Thymus (tissue), 14 donors: ENCODE measurements at places on chromosomes 1 and 21. TPM values are rescaled to one million over a fixed set of nuclear protein-coding genes. Genes with fewer than 3 reads are reported as not detected.

DNA sequence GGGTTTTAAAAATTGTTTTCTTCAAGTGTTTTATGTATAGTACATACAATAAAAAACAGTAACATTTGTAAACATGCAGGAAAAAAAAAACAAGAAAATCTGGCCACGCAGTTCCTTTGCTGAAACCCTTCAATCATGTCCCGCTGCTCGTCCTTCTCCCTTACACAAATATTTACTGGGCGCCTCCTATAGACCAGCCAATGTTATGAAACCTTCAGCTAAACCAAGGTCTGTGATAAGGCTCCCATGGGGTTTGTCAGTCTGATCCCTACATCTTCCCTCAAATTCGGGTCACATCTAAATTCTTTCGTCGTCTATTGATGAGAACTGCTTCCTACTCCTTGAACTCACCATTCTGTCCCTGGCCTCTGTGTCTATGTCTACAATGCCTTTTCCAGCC lies 583.9 kb downstream of the SMYD3 start:
- DNase-seq, result no peak

GRCh38 chr1:153771261-153771660 lies 3.9 kb upstream of the SLC27A3 start:
- DNase-seq, result no peak

- no peak for DNase-seq
Measured at GRCh38 chr1:227735539-227736285, 477 bp downstream of the SNAP47 start.

GRCh38 chr1:24827379-24828135 lies 82.3 kb downstream of the CLIC4 start:
- DNase-seq, result no peak

- no peak for DNase-seq
Measured at GRCh38 chr21:23160914-23161313, 2162.7 kb downstream of the NCAM2 start.

GRCh38 chr1:172515927-172516326 lies 17.0 kb upstream of the SUCO start:
- DNase-seq, result no peak

GRCh38 chr1:185008838-185009237 lies 34.5 kb upstream of the NIBAN1 start:
- no peak for DNase-seq

DNA sequence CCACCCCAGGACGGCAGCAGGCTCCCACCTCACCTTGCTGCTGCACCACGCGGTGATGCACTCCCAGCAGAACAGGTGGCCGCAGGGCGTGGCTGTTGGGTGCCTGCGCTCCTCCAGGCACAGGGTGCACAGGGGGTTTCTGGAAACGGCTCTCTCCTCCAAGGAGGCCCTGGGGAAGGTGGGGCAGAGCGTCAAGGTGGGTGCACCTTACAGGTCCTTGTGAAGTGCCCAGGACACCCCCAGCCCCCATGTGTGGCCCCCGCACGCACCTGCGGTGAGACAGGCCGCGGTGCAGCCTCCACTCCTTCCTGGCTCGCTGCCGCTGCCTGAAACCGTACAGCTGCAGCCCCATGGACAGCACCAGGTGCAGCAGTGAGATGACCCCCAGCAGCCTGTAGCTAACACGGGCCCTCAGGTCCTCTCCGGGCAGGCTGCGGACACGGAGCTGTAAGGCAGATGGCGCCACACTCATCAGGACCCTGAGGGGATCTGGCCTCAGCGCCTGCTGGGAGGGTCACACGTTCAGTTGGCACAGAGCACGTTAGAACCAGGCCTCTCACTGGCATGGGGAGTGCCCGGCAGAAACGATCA lies 5.8 kb downstream of the PEX10 start:
- DNase-seq, result no peak

The KRTAP7-1 gene
- total RNA-seq, result not detected

The HMGCL gene
- total RNA-seq, result 34.2 TPM

The CSF3R gene
- 3.7 TPM for total RNA-seq

The B4GALT3 gene
- total RNA-seq, result 14.3 TPM
